Dermis blood vessel endothelial cell (primary cell): ENCODE measurements at places on chromosomes 5 and 9. TPM values are rescaled to one million over a fixed set of nuclear protein-coding genes. Genes with fewer than 3 reads are reported as not detected.

CHSY3 gene
- total RNA-seq = 2.5 and 3.9 TPM in 2 replicates

FEM1C gene
- total RNA-seq = 15.0 and 19.3 TPM in 2 replicates

GRIA1 gene
- total RNA-seq = not detected in 2 replicates

LRRTM2 gene
- 2.9 and 6.1 TPM in 2 replicates for total RNA-seq

STKLD1 gene
- 0.47 and 1.2 TPM in 2 replicates for total RNA-seq

MLLT3 gene
- total RNA-seq = 7.3 and 13.8 TPM in 2 replicates

NOTCH1 gene
- 157 and 319 TPM in 2 replicates for total RNA-seq

C5orf47 gene
- not detected in 2 replicates for total RNA-seq

RCL1 gene
- total RNA-seq = 10.4 and 12.1 TPM in 2 replicates

CERT1 gene
- 34.5 and 81.9 TPM in 2 replicates for total RNA-seq

PAEP gene
- not detected in 2 replicates for total RNA-seq

ZNF366 gene
- total RNA-seq = 13.3 and 17.0 TPM in 2 replicates

BTNL9 gene
- total RNA-seq = 0.05 and 0.17 TPM in 2 replicates

ATOX1 gene
- total RNA-seq = 69.8 and 96.3 TPM in 2 replicates

ELOVL7 gene
- 0.09 and 2.2 TPM in 2 replicates for total RNA-seq

DMRT3 gene
- total RNA-seq = not detected in 2 replicates

P4HA2 gene
- 55.7 and 62.8 TPM in 2 replicates for total RNA-seq

ZBTB34 gene
- total RNA-seq = 10.5 and 11.6 TPM in 2 replicates

CCDC69 gene
- 5.4 and 5.6 TPM in 2 replicates for total RNA-seq

ACOT12 gene
- 0.37 TPM in 1 of 2 replicates, not detected in the other for total RNA-seq

NR3C1 gene
- total RNA-seq = 19.7 and 21.4 TPM in 2 replicates

NMRK1 gene
- total RNA-seq = 36.9 and 43.7 TPM in 2 replicates

BNC2 gene
- total RNA-seq = 8.6 and 12.1 TPM in 2 replicates
